ENCODE measurements at places on chromosomes 2 and 18. TPM values are rescaled to one million over a fixed set of nuclear protein-coding genes. Genes with fewer than 3 reads are reported as not detected.

DNA sequence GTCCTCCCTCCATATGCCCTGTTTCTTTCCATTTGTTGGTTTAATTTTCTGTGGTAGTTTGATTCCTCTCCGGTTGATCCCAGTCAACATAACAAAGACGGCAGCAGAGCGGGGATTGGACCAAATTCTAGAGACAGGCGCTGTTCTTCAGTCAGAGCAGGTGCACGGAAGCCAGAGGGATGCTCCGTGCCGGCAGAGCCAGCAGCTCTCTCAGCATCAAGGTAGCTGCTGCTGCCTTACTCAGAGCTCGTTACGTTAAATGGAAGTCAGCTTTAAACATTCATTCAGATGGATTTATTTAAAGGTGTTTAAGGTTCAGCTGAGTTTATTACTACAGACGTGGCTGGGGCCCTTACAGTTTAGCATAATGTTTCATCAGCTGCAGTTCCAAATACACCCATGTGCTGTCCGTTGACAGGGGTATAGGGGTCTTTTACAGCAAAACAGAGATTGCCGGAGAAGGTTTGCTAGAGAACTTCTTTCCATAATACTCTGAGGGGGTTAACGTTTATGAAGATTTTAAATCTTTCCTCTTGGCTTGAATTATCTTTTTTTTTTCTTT is 497.2 kb upstream of the PIK3C3 start:
- DNase-seq, result no peak

DNA sequence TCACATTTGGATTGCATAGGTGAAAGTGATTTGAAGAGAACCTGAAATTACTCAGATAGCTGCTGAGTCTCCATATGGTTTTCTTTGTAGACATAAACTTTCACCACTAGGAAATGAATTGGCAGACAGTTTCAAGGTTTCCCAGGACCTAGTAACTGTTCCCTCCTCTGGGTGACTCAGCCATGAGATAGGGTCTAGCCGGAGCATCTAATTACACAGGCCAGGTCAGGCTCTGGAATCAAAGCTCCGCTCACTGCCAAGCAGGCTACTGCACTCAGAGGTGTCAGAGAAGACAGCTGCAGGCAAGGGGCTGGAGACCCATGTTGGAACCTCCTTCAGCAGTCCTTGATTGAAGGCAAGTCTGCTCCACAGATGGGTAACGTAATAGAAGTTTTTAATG is 429.2 kb downstream of the TNS1 start:
- DNase-seq, result no peak

DNA sequence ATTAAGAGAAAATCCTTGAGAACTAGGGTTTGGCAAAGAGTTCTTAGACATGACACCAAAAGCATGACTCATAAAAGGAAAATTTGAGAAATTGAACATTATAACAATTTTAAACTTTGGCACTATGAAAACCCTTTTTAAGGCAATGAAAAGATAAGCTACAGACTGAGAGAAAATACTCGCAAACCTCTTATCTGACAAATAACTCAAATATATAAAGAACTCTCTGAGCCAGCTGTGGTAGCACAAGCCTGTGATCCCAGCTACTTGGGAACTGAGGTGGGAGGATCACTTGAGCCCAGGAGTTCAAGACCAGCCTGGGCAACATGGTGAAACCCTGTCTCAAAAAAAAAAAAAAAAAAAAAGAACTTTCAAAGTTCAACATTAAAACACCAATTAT is 70.5 kb downstream of the FAM168B start:
- no peak for DNase-seq

Gene GAREM2
- 3.5 TPM for total RNA-seq

Gene NEB
- 0.45 TPM for total RNA-seq

All from activated CD4-positive, alpha-beta memory T cell treated with anti-CD3 and anti-CD28 coated beads, Interleukin-2, amount 10 ng/mL, durations not matched to agents 7 days and 5 days (primary cell).